Suppressor macrophage treated with lipopolysaccharide for 4 hours (primary cell): ENCODE measurements at places on chromosomes 16 and 17.

DNA sequence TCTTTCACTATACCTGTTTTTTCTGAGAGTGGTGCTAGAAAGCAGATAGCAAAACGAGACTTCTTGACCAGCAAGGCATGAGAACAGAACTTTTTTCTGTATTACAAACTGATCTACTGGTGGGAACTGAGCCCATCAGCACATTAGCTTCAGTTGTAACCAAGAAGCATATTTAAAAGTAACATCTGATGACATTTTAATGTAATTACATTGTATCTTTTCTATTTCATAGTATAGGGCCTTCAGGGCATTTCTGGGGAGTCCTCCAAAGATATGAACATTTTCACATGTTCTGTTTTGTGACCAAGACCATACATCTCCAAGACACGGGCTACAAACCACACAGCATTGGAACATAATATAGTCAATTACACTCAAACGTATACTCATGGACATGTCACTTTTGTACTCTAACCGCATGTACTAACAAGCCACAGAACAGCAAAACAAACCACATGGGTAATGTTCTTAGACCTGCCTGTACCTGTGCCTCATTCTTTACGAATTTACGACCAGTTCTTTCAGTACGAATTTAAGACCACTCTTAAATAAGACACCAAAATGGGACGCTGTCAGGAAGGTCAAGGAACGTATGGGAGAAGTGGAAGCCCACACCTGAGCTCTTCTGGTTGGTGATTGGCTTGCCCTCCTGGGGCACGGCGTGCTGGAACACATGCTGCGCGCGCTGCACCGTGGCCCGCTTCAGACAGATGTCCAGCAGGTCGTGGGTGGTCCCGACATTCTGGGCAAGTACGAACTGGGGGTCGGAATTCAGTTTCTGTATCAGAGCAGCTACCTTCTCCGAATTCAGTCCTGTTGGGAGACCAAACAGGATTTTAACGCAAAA, 825 bp downstream of the BLMH start:
- DNase-seq: peak; percentile 18

GRCh38 chr16:4060009-4060408, 56.2 kb downstream of the ADCY9 start:
- DNase-seq: no peak

DNA sequence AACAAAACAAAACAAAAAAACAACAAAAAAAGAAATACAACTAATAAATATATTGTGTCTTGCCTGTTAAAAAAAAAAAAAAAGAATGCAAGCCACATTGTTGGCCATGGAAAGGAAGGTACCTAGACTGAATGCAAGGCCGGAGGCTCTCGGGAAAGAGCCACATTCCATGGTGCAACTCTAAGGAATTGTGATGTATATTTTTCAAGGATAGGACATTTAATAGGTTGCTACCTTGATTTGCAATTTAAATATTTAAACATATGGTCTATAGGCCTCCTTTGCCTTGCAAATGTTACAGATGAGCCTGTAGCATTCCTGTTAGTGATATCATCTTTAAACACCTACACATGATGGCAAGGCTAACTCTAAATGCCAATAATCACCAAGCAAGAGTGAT, 650.9 kb downstream of the TOX3 start:
- DNase-seq: no peak

DNA sequence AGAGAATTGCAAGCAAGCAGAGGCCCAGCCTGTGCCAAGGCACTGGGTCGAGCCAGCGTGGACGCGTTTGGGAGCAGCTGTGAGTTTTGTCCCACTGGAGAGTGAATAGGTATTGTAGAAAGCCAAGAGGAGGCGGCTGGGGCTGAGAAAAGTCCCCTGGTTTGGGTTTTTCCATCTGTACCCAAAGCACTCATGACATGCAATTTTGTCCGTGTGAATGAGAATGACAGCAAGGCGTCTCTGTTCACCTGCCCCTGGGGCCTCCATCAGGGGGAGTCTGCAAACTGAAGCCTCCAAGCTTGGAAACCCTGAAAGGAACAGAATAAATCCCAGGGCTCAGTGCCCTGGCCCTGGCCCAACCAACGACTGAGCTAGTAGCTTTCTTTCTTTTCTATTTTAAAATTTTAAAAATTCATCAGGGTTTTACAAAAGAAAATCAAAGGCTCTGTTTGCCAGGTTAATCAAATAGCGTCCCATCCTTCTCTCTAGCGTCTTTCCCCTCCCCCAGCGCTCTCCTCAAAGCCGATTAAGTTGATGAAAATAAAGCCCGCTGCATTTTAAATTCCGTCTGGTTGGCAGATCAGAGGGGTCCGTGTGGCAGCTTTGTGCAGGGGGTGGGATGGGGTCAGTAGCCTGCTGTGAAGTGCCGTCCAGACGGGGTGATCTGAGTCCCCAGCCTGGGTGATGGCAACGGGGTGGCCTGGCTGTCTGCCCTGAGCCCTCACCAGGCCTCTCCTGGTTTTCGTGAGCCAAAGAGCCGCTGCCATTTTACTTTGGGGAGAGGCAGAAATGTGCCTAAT, 171.0 kb downstream of the KATNIP start:
- no peak for DNase-seq

DNA sequence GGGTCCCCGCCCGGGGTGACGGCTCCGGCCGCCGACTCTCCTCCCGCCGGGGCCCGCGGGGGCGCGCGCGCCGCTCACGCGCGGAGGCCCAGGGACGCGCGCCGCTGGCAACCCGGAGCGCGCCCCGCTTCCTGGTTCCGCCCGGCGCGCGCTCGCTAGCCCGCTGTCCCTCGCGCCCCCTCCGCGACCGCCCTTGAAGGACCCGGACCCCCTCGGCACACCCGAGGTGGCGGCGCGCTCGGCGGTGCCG, at the start of gene STAT5B:
Gene STAT5B, minus strand, starts transcription at position 33 of the 250 bp plus-strand sequence. CDS start 44,264 bp downstream, outside the sequence.
- DNase-seq: peak; percentile 84

DNA sequence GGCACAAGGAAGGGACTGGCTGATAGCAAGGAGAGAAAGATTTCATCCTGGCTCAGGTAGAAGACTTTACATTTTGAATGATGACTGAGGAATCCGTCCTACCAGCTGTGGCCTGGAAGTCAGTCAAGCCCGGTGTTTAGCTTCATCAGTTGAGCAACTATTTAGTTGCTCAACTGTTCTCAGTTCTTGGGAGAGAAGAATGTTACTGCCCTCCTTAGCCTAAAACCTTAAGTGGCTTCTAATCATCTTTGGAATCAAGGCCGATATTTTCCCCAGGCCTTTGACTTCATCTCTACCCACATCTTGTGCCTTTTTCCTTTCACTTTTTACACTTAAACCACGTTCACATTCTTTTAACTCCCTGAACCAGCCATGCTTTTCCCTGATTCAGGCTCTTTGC, 17.3 kb upstream of the RBL2 start:
- DNase-seq: no peak

DNA sequence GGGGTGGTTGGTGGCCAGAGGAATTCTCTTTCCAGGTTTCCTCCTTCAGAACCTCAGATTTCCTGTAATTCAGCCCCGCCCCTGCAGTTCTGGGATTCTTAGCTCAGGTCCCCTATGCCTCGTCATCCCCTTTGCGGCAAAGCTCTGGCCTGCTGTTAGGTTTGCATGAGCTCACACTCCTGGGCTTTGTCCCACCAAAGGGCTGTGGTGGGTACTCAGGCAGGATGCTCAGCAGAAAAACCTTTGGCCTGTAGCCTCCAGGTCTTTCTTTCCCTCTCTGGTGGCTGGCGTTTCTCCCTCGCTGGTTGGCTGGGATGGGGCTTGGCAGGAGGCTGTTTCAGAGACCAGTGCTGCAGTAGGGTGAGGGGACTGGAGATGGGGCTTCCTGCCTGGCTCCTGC, 9.6 kb upstream of the PLEKHG4 start:
- no peak for DNase-seq
